ENCODE measurements at places on chromosomes 2 and 18.

DNA sequence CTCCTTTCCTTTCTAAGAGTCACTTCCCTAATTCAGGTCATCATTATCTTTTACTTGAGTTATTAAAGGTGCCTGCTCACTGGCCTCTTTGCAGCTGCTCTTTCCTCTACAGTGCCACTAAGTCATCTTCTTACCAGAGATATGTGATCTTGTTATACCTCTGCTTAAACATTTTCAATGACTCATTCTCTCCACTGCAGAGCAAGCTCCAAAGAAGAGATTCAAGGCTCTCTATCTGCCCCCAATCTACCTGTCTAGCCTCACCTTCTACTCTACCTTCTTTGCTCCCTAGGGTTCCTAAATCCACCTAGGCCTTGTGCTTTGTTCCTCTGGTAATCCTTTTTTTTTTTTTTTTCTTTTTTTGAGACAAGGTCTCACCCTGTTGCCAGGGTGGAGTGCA, 3.1 kb downstream of the ARHGEF33 start:
- DNase-seq, result no peak

DNA sequence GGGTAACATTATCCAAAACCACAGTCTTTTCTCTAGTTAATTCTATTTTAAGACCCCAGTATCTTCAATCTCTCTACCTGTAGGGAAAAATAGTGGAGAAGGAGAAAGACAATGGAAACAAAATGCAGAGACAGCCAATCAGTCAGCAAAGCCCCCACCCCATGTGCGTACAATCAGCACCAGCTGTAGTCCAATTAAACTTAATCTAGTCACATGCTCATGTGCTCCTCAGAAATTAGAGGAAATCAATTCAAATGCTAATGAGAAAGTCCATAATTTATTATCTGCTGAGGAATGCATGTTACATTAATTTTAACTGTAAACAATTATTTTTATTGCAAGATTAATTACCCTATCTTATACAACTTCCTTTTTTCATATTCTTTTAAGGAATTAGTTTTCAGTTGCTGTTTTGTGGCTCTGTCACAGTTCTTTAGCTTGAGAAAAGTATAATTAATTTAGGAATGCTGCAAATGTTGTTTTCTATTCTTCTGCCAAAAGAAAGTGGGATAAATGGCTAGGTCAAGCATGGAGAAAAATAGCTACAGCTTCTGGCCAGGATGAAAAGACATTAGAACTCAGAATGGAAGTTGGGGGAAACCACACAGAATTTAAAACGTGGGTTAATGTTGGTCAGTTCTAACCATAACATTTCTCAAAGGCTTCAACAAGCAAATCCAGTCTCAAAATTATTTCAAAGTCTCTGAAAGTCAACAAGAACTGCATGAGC, 232.4 kb upstream of the HNRNPA3 start:
- DNase-seq, result no peak

GRCh38 chr18:34771958-34772357, 61.9 kb downstream of the DTNA start:
- DNase-seq, result no peak

DNA sequence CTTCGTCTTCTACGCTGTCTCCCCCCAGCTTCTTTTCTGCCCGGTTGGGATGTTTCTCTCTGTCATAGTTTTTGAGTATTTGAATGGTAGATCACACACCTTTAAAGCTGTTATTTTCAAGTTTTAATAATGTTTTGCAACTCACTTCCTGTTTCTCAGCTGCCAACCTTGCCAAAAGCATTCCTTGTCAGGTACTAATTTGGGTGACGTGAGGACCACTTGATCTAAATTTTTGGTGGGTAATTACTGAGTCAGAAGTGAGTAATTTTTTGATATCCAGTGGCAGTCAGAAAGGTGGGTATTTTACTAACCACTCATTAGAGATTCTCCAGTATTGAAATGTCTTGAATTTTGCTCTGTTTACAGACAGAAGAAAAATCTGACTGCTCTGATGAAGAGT, 852.4 kb upstream of the FANCL start:
- DNase-seq, result no peak

GRCh38 chr2:24272907-24273306, 87.4 kb downstream of the ITSN2 start:
- DNase-seq, result no peak

GRCh38 chr18:59898609-59899297, 1.0 kb upstream of the PMAIP1 start:
- DNase-seq, result no peak

GRCh38 chr2:47708801-47709499, 74.0 kb upstream of the MSH6 start:
- no peak for DNase-seq

DNA sequence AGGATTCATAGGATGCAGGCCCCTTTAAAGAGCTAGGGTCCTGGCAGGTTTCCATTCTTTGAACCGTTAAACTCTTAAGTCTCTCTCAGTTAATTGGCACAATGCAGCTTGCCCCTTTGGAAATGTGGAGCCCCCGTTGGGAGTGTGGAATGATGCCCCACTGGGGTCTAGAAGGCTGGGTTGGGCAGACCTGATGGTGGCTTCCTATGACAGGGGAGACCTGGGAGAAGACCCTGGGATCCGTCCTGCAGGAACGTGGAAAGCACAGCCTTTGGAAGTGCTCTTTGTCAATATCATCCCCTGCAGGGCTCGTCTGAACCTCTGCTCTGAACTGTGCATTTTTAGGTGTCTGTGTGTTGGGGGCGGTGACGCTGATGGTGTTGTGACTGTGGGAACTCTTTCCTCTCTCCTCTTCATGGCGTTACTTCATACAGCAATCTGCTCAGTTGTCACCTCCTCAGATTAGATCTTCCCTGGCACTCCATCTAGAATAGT, 190.6 kb downstream of the MYCN start:
- no peak for DNase-seq

DNA sequence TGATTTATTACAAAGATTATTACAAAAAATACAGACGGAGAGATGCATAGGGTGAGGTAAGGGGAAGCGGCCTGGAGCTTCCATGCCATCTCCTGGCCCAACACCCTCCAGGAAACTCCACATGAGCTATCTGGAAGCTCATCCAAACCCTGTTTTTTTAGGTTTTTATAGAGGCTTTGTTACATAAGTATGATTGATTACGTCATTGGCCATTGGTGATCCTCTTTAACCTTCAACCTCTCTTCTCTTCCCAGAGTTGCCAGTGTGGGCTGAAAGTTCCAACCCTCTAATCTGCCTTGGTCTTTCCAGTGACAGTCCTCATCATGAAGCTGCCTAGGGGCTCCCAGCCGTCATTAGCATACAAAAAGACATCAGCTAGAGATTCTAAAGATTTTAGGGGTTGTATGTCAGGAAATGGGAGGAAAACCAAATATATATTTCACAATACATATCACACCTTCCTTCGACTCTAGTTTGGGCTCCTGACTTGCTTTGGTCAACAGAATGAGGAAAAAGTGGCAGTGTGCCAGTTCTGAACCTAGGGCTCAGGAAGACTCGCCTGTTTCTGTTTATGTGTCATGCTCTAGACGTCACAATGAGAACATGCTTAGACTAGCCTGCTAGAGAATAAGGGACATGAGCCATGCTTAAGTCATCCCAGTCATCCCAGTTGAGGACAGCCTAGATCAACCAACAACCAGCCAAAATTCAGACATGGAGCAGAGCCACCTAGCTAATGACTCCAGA, 54.1 kb downstream of the ETAA1 start:
- no peak for DNase-seq

DNA sequence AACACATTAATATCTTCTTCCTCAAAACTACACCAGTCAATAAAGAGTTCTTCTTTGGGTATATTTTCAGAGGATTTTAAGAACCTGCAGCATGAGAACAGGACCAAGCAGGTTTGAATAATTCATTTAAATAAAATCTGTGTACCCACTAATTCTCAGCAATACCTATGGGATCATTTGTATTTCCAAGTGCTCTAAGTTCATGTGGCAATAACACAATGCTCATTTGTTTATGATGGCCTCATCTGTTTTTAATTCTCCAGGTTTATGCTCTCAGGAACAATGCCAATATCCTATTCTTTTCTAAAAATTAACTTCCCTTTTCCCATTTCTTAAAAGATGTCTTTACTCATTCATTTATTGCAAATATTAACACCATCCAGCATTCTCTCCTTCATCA, 264.7 kb downstream of the METTL4 start:
- no peak for DNase-seq

GRCh38 chr2:108074946-108075345, 88.6 kb downstream of the SLC5A7 start:
- DNase-seq, result no peak

DNA sequence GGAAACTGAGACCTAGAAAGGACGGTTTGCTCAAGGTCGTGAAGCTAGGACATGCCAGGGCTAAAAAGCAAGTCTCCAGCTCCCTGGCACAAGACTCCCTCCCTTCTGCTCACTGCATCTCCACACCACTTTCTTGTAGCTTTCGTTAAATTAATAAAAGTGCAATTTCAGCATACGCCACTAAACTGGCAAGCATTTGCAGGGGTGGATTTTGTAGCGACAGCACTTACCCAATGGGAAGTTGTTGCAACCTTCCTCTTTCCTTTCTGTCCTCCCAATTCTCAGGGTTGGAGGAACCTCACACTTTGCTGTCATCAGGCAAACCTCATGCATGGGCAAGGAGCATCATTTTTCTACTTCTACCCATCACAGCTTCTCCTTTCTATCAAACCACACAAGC, 7.4 kb upstream of the RHOB start:
- no peak for DNase-seq

DNA sequence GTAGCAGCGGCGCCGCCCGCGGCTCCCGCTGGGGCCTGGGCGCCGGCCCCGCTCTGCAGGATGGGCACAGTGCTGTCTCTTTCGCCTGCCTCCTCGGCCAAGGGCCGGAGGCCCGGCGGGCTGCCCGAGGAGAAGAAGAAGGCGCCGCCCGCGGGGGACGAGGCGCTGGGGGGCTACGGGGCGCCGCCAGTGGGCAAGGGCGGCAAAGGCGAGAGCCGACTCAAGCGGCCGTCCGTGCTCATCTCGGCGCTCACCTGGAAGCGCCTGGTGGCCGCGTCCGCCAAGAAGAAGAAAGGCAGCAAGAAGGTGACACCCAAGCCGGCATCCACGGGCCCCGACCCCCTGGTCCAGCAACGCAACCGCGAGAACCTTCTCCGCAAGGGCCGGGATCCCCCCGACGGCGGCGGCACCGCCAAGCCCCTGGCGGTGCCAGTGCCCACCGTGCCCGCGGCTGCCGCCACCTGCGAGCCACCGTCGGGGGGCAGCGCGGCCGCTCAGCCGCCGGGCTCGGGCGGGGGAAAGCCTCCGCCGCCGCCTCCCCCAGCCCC, 369 bp downstream of the CDK5R2 start:
- no peak for DNase-seq

DNA sequence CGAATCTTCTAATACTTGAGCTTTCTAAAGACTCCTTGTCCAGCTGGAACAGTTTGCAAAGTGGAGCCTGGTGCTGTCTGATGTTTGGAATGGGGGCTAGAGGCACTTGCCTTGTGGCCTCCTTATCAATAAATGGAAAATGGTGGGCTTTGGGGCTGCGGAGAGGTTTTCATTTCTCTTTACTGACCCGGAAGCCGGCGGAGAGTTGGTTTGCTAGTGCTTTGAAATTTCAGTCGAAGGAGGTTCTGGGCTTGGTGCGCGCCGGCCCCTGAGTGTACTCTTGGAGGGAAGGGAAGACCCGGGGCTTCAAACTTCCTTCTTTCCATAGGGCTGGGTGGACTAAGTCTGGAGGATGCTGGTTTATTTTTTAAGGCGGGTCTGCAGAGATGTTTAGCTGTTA, 714 bp downstream of the RPIA start:
- DNase-seq, result no peak

- DNase-seq, result no peak
Measured at GRCh38 chr2:12074126-12074844, 327.9 kb downstream of the LPIN1 start.

- DNase-seq, result no peak
Measured at GRCh38 chr2:49210191-49210590, 55.9 kb upstream of the FSHR start.

DNA sequence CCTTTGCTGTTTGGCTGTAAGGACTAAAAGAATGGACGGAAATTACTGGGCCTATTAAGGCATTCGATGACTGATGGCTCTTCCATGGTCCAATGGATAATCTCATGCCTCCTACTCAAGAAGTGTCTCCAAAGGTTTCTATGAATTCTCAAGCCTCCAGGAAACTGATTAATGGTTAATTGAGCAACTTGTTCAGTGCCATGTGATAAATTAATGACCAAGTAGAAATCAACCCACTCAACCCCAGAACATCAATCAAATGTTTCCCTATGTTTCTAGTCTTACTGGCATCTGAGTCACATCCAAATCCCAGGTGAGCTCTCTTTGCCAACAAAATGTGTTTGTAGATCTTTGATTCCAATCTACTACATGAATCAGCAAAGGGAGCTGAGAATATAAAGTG, 103.6 kb downstream of the NXPH2 start:
- DNase-seq, result no peak

GRCh38 chr18:57188851-57189557, 42.1 kb downstream of the BOD1L2 start:
- DNase-seq, result no peak

Data from GM04503 (cell line).